Stimulated activated CD4-positive, alpha-beta T cell treated with anti-CD3 and anti-CD28 coated beads, Interleukin-1b, Interleukin-23, amount 100 ng/mL, for 24 hours (primary cell): ENCODE measurements at places on chromosomes 4 and X.

DNA sequence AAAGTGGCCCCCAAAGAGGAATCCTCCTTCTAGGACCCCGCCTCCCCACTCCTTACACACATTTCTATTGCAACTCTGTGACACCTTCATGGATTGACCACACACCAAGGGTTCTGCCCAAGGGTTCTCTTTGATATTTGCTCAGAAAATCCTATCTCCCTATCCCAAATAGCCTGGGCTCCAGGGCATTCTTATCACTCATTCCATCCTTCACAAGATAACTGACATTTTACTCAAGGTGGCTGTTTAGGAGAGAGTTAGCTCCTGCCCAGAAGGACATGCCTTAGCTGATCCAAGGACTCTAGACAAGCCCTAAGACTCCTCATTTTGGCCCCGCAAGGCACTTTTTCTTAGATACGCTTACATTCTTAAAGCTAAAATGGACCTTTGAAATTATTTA lies 47.4 kb downstream of the ATXN3L start:
- no peak for DNase-seq

DNA sequence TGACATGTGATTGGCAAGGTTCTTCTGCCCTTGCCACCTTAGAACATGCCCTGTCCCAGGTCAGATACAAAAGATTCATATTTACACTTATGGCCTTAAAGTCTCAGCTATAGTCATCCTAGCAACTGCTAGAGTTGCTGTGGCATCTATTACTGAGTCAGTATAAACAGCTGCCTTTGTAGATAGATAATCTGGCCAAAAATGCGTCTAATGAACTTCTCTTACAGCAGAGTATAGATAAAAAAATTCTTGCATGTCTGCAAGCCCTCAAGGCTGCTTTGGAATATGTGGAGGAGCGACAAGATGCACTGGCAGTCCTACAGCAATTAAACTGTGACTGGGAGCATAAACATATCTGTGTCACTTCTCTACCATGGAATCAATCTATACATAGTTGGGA lies 1209.7 kb upstream of the PABPC4L start:
- no peak for DNase-seq

GRCh38 chrX:153642051-153642654 lies 4.8 kb upstream of the DUSP9 start:
- DNase-seq, result no peak

GRCh38 chrX:109327251-109327650 lies 154.6 kb downstream of the GUCY2F start:
- DNase-seq, result no peak

- no peak for DNase-seq
Measured at GRCh38 chrX:1507511-1508463, 29.2 kb downstream of the P2RY8 start.

DNA sequence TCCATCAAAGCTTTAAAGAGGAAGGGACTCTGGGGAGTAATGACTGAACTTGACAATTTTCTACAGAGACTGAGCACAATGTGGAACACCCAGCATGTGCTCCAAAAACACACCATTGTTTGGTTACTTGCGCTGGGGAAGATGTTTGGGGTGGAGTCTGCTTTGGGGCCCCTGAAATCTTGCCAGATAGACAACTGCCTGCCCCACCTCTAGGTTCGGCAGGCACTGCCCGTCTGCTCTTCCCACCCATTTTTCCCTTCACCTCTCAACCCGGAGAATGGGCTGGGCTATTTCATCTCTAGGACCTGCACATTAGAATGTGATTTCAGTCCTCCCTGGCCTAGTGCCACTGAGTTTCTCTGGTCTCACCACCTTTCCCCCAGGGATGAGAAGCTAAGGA lies 41.9 kb downstream of the TSC22D3 start:
- DNase-seq, result no peak
